ENCODE measurements at places on chromosomes 4 and X.

- DNase-seq: peak; percentile 83
Observed at GRCh38 chr4:83771113-83771705, 235.3 kb downstream of the GPAT3 start.

GRCh38 chr4:138223231-138223910 is 18.8 kb downstream of the SLC7A11 start:
- DNase-seq: no peak

- no peak for DNase-seq
Observed at GRCh38 chr4:181258569-181258968, 984.6 kb upstream of the TENM3 start.

- DNase-seq: no peak
Observed at GRCh38 chrX:118153270-118153669, 36.7 kb upstream of the KLHL13 start.

- DNase-seq: no peak
Observed at GRCh38 chrX:132461886-132462285, 27.0 kb downstream of the MBNL3 start.

- DNase-seq: no peak
Observed at GRCh38 chr4:6582889-6583490, 8.0 kb downstream of the MAN2B2 start.

- no peak for DNase-seq
Observed at GRCh38 chr4:82705928-82706300, 92.7 kb downstream of the SCD5 start.

- DNase-seq: no peak
Observed at GRCh38 chr4:169042608-169043007, 32.6 kb upstream of the CBR4 start.

- DNase-seq: no peak
Observed at GRCh38 chrX:107716118-107716684, 59.4 kb downstream of the TSC22D3 start.
